Kidney tubule cell (primary cell): ENCODE measurements at places on chromosomes 2 and 18.

DNA sequence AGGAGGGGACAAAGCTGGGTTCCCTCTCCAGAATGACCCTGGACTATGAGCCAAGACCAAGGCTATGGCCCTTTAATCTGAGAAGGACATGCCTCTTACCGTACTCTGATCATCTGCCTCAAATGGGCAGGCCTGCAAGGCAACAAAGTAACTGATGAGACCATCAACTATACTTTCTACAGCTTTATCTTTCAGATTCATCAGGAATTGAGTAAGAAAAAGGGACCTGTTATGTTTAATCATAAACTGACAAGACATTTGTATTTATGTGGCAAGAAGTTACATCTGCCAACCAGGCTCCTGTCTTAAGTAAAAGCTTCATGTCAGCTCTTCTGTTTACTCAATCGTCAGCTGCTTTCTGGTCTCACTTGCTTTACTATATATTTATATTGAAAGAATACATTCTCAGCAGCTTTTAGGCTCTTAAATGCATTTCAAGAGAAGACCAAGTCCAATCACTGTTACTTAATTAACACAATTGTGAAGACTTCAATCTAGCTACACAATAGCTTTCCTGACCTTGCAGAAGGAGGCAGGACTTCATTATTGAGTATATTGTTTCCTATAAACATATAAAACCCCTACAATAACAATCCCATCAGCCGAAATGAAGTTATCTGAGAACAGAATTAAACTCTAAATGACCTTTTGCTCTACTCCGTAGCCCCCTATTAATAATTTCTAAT is 163.8 kb downstream of the ETAA1 start:
- DNase-seq: no peak

GRCh38 chr2:39696101-39696553 is 30.4 kb downstream of the TMEM178A start:
- DNase-seq: peak; percentile 73

DNA sequence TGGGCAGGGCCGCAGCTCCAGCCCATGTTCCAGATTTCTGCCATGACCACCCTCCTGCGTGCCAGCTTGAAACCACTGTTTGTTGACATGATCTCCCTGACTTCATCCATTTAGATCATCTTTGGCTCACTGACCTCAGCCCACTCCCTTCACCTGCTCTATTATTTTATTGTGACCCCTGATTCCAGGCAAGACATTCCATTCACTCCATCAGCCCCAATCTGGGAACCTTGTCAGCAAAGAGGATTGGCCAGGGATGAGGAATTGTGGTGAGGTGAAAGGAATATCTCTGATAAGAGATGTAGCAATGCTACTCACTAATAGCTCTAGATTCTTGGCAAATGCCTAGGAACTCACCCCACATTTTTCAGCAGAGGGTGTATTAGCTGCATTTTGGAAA is 174.2 kb downstream of the TMEM247 start:
- no peak for DNase-seq

- DNase-seq: no peak
Observed at GRCh38 chr2:119681868-119682220, 2.8 kb downstream of the TMEM177 start.

- DNase-seq: peak; percentile 59
Observed at GRCh38 chr2:234932591-234933168, 19.1 kb upstream of the SH3BP4 start.

DNA sequence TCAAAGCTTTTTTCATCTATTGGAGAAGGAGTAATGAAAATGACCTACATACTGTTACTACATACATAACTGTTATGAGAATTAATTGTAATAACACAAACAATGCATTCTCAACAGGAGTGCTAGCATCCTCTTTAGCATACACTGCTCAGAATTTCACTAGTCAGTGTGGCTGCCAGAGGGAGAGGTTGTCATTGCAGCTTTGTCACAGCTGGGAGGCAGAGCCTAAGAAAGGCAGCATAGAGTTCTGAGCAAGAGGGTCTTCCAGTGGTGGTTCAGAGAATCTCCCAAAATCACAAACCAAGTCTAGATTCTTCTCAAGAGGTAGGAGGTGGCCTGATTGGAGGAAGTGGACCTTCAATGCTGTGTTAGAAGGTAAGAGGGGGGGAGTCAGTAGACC is 286.7 kb upstream of the CYRIA start:
- no peak for DNase-seq

- DNase-seq: no peak
Observed at GRCh38 chr2:30527411-30527810, 80.4 kb downstream of the LCLAT1 start.

GRCh38 chr2:1515986-1516797 is 102.9 kb downstream of the TPO start:
- DNase-seq: no peak

DNA sequence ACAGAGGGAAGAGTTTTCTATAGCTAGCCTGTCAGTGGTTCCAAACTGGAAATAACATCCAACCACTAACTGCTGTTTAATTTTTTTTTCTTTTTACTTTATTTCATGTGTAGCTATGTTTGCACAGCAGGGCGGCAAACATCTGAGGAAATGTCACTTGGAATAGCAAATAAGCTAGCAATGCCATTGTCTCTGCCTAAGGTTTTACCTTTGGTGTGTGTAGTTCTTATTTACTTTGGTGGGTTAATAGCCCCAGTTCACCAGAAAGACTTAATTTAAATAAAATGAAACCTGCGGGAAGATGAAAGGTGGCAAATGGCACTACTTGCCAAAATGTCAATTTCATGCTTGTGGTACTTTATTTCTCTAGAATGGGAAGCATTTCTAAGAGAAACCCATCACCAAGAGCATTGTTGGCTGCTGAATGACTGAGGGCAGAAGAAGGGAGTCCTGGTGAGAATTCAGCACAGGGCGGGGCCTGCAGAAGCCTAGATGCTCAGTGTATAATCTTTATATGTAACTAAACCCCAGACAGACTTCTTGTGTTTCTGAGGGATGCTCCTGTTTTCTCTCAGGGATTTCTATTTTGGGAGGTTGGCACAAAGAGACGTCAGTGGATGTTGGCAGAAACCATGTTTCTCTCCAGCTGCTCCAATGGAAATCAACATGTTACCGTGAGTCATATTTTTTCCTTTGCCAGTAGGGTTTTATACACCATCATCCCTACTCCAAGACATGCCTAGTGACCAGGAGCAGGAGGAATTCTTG is 300.4 kb upstream of the NT5C1B start:
- DNase-seq: no peak

- DNase-seq: peak; percentile 33
Observed at GRCh38 chr2:150169237-150169629, 318.2 kb downstream of the RND3 start.

DNA sequence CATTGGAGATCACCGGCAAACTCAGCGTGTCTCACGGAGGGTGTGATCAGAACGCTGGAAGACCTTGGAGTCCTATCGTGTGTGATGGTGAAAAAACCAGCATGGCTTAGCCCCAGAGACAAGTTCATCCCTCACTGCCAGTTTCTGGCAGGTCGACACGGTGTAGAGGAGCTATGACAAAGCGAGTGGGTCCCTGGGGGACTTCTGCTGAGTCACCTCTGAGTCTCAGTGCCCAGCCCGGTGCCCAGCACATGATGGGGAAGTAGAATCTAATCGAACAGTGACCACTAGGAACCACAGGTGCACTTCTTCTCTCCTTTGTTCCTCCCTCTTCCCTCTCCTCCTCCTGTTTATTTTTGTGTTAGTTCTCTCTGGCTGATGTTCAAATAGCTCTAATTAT is 45.9 kb upstream of the KCNF1 start:
- no peak for DNase-seq

- no peak for DNase-seq
Observed at GRCh38 chr18:56988022-56988421, 158.9 kb upstream of the BOD1L2 start.

GRCh38 chr2:180222644-180223043 is 215.5 kb upstream of the CWC22 start:
- peak; percentile 62 for DNase-seq

GRCh38 chr2:142841788-142842187 is 35.7 kb upstream of the KYNU start:
- DNase-seq: no peak

GRCh38 chr2:74865770-74866674 is 32.1 kb downstream of the HK2 start:
- peak; percentile 93 for DNase-seq

GRCh38 chr2:234702731-234703225 is 205.9 kb upstream of the ARL4C start:
- DNase-seq: peak; percentile 41

DNA sequence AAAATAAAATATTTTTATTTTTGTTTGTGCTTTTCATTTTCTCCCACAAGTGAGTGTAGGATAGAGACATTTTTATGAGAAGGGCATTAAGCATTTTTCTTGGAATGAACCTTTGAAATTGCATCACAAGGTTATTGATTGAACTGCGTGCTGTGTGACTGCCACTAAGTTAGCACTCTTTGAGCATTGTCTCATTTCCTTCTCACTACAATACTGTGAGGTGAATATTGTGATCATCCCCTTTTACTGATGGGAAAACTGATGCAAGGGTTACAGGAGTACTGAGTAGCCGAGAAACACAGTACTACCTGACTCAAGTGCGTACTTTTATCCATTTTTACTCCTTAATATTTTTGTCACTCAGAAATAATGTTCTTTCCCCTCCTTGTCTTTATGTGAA is 2.0 kb downstream of the NBEAL1 start:
- DNase-seq: peak; percentile 36

GRCh38 chr2:219836647-219837177 is 209.3 kb downstream of the SLC4A3 start:
- DNase-seq: peak; percentile 13

- no peak for DNase-seq
Observed at GRCh38 chr2:41137031-41137430, 685.1 kb upstream of the SLC8A1 start.

DNA sequence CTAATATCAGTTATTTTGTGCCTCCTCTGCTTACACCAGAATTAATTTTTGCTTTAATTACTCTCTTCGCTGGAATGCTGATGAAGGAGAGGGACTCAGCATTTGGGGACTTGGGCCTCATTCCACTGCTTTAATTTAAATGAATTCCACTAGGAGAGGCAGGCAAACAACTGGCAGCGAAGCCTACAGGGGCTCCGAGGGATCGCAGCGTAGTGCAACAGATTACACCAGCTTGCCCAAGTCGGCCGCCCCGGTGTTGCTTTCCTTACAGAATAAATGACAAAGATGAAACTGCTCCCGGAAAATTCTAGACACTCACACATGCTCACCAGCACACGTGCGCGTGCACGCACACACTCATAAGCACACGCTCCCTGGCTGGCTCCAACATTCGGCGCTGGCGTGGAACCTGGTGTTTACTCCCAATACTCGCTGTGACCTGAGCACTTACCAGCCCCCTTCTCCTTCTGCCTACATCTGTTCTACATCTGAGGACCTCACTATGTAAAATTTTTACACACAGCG is 175.4 kb downstream of the ZNF521 start:
- DNase-seq: no peak

- DNase-seq: no peak
Observed at GRCh38 chr18:35424356-35424755, 47.2 kb upstream of the ZNF396 start.

GRCh38 chr18:35753306-35753910 is 171.9 kb downstream of the GALNT1 start:
- DNase-seq: no peak

GRCh38 chr18:70059684-70060083 is 112.0 kb upstream of the CD226 start:
- no peak for DNase-seq

DNA sequence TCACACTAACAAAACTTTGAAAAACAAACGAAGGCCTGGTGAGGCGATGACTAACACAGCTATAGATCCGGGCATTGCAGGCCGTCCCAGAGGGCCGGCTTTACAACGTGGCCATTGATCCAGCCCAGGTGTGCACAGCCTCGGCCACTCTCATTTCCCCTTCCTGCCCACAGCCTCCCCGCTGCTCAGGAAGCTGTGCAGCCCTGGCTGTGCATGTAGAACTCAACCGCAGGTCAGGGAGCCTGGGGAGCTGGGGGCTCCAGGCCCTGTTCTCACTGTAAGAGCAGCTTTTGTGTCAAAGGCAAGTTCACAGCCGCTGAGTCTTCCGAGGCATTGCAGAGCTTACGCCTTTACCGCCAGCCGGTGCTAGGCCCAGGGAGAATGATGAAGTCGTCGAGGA is 87.2 kb downstream of the LONRF2 start:
- no peak for DNase-seq

GRCh38 chr2:78839259-78839658 is 186.2 kb upstream of the REG3G start:
- no peak for DNase-seq

DNA sequence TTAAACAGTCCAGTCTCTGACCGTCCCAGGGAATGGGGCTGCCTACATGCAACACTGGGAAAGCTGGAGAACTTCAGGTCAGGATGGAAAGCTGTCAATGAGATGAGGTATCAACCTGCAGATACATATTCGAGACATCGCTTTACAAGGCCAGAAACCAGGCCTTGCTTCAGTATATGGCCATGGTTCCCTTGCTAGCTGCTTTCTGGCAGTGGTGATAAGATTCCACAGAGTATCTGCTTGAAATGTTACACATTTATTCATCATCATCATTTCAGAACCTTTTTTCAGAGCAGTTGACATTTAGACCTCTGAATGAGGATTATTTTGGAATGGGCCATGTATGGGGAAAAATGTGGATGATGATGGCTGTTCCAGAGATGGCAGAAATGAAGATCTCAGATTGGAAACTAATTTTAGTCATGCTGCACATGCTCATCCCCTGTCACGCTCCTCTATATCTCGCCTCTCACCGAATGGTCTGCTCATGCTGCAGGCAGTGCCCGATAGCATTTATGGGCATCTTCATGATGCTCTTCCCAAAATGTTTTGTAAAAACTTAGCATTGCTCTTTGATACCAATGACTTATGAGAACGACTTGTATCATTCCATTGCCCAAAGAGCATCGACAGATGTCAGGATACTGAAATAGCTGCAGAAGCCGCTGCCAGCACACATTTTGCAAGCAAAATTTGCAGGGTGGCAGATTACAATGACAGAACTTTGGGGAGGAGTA is 14.0 kb upstream of the BMP10 start:
- DNase-seq: no peak

- DNase-seq: no peak
Observed at GRCh38 chr2:9401646-9402371, 21.5 kb downstream of the ITGB1BP1 start.

- DNase-seq: no peak
Observed at GRCh38 chr2:130304726-130305125, 38.0 kb upstream of the IMP4 start.

- peak; percentile 87 for DNase-seq
Observed at GRCh38 chr2:142165790-142166189, 35.0 kb upstream of the LRP1B start.

DNA sequence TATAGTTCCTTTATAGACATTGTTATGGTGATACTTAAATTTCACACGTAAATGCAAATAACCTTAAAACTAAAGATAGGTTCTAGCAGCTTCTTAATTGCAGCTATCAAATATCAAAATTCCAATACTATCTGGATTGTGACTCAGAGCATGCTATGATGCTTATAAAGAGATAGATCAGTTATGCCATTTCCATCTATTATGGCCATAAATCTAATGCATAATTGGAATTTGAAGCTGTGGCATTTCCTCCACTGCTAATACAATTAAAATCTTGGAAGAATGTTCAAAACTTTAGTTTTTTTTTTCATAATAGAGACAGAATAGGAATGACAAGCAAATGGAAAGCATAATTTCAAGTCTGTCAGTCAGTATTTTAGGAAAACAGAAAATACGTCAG is 220.8 kb upstream of the GALNT5 start:
- DNase-seq: no peak
